ENCODE measurements at places on chromosomes 5 and 9.
A peak's percentile ranks its signal among the peaks of the same experiment; 100 is the strongest.

DNA sequence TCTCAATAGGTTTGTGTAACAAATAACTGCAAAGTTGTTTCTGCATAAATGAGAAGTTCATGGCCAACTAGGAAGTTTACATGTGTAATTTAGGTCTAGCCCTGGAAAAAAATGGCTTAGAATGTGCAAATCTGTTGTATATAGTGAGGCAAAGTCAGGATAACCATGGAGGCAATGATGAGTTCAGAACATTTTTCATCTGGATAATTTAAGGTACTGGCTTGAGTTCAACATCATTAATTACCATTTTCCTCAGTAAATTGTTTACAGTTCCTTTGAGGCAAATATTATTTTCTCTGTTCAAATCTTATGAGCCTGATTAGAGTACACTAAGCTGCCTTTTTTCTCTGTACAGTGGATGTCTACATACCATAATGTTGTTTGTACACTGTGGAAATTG is 1259.0 kb upstream of the NUDT12 start:
- no peak for DNase-seq

GRCh38 chr5:175718401-175719108 is 60.7 kb downstream of the HRH2 start:
- DNase-seq: no peak

GRCh38 chr9:118578467-118578866 is 790.8 kb downstream of the BRINP1 start:
- no peak for DNase-seq

DNA sequence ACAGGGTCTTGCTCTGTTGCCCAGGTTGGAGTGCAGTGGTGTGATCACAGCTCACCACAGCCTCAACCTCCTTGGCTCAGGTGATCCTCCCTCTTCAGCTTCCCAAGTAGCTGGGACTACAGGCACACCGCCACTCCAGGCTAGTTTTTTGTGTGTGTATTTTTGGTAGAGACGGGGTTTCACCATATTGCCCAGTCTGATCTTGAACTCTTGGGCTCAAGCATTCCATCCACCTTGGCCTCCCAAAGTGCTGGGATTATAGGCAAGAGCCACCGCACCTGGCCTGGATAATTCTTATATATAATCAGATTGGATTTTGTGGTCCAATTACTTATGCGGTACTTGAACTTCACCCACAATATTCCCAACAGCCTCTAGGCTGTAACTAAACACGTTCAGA is 19.8 kb downstream of the CCDC69 start:
- DNase-seq: peak; percentile 40

GRCh38 chr9:14179449-14179848 is 134.5 kb downstream of the NFIB start:
- no peak for DNase-seq

GRCh38 chr5:123000731-123001130 is 35.8 kb downstream of the PPIC start:
- DNase-seq: no peak

- no peak for DNase-seq
These were observed 47.1 kb downstream of the ZNF622 start for GRCh38 chr5:16418471-16418922.

DNA sequence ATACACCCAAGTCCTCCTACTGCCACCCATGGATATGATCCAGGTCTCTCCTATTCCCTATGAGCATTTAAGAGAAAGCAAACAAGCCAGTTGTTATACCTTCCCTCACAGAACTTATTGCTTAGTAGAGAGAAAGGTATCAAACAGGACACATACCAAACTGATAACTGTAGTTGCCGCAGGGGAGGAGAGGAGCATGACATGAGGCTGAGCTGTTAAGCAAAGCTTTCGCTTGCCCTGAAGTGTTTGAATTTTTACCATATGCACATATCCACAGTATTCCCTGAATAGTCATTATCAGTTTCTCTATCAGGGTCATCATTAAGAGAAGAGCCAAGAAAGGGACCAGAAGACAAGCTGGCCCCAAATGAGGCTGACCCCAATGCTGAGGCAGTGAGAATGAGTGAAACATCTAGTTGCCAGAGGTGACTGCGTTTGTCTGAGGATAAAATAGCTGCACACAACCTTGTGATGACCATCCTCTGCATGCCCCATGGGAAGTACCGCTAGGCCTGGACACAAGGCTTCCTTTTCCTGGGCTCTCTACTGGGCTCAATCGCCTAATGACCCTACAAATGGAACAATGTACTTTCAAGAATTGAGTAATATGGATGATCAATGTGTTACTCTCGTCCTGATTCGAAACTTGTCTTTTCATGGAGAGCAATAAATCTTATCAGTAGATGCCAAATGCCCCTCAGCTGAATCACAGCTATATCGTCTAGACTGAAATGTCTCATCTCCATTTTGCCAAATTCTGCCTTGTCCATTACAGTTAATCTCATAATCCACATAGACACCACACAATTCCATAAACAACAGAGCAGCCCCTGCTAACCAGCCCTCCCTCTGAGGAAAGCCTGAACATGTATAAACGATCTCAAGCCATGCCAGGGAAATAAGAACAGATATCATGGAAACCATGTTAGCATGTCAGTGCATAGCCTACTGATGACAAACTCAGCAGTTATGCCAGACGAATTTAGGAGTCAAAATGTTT is 4.3 kb upstream of the IFNK start:
- no peak for DNase-seq

- DNase-seq: peak; percentile 6
These were observed 44.4 kb upstream of the RASGRF2 start for GRCh38 chr5:80915716-80916115.

- no peak for DNase-seq
These were observed 155.7 kb downstream of the CDK5RAP2 start for GRCh38 chr9:120424248-120424647.

GRCh38 chr9:107710953-107711352 is 221.4 kb upstream of the KLF4 start:
- DNase-seq: no peak

- no peak for DNase-seq
These were observed 179.5 kb downstream of the YTHDC2 start for GRCh38 chr5:113692891-113693457.

DNA sequence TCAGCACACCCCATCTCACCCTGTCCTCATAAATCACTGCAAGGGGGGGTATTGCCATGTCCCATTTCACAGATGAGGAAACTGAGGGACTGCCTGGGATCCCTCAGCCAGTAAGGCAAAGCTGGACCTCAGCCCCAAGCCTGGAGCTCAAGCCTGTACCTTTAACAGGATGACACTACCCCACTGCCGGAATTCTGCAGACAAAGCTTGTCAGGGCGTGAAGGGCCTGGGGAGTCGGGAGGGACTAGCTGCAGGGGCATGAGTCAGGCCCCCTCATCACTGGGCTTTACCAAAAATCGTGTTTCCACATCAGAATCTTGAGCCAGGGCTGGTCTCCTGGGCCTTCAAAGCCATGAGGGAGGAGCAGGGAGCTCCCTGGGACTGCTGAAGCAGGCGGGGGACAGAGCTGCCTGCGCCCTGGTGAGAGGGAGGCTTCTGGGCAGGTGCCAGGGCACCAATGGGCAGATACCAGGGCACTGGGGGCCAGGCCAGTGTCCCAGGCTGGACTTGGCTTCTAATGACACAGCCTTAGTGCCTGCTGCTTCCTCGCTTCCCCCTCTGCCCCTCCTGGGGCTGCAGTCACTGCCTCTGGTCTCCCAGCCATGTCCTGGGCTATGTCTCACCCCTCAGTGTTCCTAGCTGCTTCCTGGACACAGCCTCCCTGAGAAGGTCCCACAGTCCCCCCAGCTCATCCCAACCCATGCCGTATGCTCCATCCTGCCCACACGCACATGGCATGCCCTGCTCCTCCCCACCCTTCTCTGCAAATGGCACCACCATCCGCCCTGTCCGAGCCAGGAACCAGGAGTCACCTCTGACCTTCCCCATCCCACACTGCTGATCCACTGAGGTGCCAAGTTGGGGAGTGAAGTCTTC is 80.7 kb downstream of the LMX1B start:
- no peak for DNase-seq

DNA sequence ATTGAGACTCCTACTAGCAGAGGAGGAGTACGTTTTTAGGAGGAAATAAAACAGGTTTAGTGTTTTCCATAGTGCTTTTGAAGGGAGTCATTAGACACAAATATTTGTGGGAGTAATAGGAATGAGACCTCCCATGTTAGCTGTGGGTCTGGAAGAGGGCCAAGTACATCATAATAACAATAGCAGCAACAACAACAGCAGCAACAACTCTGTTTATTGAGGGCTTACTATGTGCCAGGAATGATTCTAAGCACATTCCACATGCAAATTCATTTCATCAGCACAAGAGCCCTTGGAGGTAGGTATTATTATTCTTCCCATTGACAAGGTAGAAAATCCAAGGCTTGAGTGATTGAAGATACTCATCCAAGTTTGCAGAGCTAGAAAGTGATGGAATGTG is 384.2 kb upstream of the RPS23 start:
- no peak for DNase-seq

GRCh38 chr5:177067503-177067902 is 19.2 kb upstream of the FGFR4 start:
- no peak for DNase-seq

DNA sequence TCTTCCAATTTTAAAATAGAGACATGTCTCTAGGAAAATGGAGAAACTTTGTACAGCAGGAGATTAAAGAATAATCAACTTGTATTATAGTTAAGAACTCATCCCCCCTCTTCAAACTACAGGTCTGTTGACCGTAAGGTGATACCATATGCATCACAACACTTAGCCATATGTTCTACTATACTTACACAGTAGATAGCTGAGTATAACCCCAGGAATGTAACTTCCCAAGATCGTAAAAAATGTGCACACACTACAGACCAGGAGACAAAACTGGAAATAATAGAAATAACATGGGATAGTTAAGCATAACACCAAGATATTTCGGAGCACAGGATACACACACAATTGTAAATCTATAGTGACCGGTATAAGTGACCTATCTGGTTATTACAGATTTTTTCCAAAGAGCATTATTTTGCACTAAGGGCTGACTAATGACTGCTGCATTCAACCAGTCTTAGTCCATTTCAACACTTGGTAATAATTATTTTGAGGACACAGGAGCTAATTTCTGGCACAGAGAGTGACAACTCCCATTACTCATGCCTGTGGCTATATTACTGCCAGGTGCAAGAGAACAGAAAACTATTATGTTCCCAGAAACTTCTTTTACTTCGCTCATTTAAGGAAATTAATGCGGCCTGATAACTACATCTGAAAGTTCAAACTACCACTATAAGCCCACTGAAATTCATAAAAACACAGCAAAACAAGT is 15.4 kb upstream of the ZNF622 start:
- no peak for DNase-seq

GRCh38 chr5:1929108-1929991 is 46.6 kb upstream of the IRX4 start:
- peak; percentile 27 for DNase-seq

- DNase-seq: no peak
These were observed 250.3 kb downstream of the ENC1 start for GRCh38 chr5:74390306-74390637.

GRCh38 chr9:108562176-108562575 is 293.6 kb downstream of the ACTL7B start:
- no peak for DNase-seq
